ENCODE measurements at places on chromosomes 5 and 9.

- peak; percentile 91 for DNase-seq
These were observed at the start of gene SPTAN1 for GRCh38 chr9:128552153-128552743. Gene SPTAN1 (plus strand): TSS chr9:128552587. CDS start chr9:128566741, 14,154 bp downstream.

DNA sequence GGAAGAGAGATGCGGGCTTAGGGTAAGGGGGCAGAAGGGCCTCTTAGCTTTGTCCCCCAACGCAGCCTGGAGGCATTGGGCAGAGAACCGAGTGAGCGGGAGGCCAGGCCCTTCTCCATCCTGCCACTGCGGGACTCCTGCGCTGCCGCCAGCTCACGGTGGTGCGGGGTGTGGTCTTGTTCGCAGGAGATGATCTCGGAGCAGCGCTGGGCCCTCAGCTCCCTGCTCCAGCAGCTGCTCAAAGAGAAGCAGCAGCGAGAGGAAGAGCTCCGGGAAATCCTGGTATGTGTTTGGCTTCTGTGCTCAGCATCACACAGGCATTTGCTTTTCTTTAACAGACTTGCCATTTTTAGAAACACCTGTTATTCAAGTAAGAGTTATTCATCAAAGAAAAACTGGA, 41.3 kb downstream of the LRSAM1 start:
- DNase-seq = no peak

DNA sequence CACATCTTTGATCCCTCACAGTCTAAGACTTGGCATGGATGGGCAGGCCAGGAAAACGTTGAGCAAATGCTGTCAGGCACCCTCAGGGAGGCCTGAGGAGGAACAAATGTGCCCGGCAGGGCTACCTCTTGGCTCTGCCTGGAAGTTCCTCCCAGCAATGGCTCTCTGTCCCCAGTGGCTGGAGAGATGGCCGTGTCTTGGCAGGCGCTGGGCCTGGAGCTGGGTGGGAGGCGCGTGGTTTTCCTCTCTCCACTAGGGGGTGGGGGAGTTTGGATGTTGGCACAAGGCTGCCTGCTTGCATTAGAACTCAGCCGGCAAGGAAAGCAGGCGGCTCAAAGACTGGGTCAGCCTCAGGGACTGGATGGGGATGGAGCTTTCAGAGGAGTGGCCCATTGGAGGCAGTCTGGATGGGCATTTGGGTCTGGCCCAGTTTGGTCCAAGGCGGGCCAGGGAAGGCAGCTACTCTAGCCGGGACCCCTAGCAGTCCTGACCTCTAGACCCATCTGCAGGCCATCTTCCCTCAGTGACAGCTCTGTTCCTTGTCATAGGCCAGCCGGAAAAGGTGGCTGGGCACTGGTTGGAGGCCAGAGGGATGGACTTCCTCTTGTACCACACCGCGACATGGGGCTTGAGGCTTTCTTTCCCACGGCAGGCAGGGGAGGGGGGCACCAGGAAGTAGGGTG, 68.2 kb upstream of the STC2 start:
- DNase-seq = no peak

DNA sequence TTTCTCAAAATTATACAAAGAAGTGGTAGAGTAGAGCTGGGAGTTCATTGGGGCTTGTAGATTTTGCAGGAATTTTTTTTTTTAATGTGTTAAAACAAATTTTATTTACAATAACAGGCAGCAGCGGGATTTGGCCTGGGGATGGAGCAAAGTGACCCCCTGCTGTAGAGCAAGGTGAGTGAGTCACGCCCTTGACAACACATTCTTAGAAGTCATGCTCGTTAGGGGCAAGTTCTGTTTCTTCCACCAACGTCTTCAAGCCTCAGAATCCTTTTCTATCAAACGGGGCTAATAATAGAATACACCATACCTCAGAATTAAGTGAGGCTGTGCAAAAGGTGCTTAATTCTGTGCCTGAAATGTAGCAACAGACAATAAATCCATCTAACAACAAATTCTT, 1.1 kb upstream of the ANKDD1B start:
- no peak for DNase-seq

- no peak for DNase-seq
These were observed 174.3 kb downstream of the EFNA5 start for GRCh38 chr5:107496466-107496865.

GRCh38 chr9:38047301-38048251, 21.5 kb downstream of the SHB start:
- DNase-seq = no peak

DNA sequence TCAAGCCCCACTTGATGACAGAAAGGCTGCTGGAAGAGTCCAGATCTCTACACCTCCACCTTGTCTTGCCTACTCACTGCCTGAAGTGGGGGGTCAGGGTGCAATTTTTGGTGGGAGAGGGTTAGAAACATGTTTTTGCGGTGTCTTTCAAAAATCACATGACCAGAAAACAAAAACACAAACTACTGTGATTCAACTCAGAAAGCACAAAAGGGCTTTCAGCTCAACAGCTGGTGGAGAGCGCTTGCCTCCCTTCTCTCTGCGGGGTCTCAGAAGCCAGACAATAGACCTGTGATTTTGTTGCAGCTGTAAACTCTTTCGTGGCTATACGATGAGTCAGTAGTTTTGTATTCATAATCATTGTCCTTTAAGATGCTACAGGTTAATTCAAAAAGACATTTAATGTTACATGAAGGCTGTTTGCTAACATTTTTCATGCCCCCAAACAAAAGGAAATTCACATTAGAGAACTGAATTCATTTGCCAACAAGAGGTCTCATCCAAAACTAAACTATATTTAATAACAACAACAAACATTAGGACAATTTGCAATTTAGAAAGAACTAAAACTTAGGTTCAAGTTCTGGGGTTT, 172.6 kb upstream of the RAI14 start:
- no peak for DNase-seq

- no peak for DNase-seq
These were observed 3.6 kb downstream of the HNRNPAB start for GRCh38 chr5:178207917-178208280.

DNA sequence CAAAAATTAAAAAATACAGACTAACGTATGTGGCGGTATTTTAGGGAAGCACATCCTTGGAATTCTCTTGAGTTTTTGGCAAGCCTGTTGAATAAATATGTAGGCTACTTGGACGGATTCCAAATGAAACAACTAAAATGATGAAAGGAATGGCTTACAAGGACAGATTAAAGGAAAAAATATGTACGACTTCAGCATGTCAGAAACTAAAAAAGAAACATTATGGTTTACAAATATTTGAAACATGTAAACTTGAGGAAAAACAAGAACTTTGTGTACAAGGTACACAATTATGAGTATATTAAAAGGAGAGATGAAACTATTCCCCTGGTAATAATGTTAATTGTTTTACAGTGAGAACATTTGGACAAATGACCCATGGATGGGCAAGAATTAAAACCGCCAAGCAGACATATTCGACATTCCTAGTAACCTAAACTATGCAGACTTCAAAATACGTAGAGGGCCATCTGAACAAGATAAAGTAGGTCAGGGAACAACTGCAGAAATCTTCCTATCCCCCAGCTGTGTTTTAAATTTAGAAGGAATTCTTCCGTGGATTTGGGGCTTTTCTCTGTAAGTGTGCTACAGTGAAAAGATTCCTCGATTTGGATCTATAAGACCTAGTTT, 12.5 kb downstream of the EDIL3 start:
- DNase-seq = no peak

GRCh38 chr9:113548221-113549041, 84.9 kb downstream of the RGS3 start:
- DNase-seq = no peak

DNA sequence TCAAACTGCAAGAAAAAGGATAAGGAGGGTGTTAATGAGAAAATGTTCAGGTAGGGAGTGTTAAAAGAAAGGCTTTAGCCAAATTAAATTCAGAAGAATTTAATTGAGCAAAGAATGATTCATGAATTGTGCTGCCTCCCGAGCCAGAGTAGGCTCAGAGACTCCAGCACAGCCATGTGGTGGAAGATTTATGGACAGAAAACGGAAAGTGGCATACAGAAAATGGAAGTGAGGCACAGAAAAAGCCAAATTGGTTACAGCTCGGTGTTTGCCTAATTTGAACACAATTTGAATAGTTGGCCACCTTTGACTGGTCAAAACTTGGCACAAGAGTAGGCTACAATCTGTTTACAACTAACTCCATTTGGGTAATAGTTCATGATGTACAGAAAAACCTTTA, 9.6 kb upstream of the SLC30A5 start:
- DNase-seq = no peak

GRCh38 chr5:172050080-172050479, 43.6 kb upstream of the FBXW11 start:
- DNase-seq = no peak

GRCh38 chr5:88545338-88545737, 276.7 kb upstream of the TMEM161B start:
- DNase-seq = no peak

DNA sequence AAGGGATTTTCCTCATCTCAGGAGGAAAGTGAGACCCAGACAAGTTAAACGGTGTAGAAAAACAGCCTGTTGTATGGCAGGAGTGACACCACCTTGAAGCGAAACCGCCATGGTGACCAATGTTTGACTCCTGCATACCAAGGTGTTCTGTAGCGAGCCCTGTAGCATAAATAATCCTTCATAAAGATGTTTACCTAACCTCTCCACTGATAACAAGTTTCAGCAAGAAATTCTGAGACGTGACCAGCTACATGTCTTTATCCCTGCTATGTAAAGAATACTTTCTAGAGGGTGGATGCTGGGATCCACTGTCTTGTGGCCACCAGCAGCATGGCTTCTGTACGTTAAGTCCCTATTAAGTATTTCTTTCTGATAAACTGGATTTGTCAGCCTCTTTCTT, 148.1 kb downstream of the MPDZ start:
- DNase-seq = no peak

- no peak for DNase-seq
These were observed 142.7 kb downstream of the CACNA1B start for GRCh38 chr9:138020120-138020794.

- no peak for DNase-seq
These were observed 845.2 kb upstream of the CDH18 start for GRCh38 chr5:20833081-20833627.

- DNase-seq = no peak
These were observed 216.2 kb upstream of the S1PR3 start for GRCh38 chr9:88775037-88775471.

GRCh38 chr9:27362447-27363210, 65.7 kb upstream of the EQTN start:
- DNase-seq = no peak

DNA sequence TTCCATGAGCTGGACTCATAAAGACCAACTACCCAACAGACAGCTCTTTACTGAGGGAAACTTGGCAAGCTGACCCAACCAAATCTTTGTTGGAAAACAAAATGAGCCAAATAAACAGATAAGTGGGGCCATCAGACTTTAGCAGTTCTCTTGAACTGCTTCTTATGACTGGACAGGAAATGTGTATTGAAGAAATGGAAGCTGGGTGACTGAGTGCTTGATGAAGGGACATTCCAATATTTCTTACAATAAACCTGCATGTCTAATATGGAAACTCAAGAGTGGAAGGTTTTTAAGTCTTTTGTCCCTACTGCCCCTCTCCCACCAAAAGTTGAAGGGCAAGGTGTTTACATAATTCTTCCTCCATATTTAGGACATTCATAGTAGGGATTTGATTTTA, 218.8 kb upstream of the NR4A3 start:
- DNase-seq = no peak

- DNase-seq = no peak
These were observed 529.7 kb upstream of the ZNF608 start for GRCh38 chr5:125276096-125276495.

GRCh38 chr5:160271836-160272235, 40.5 kb downstream of the CCNJL start:
- no peak for DNase-seq

DNA sequence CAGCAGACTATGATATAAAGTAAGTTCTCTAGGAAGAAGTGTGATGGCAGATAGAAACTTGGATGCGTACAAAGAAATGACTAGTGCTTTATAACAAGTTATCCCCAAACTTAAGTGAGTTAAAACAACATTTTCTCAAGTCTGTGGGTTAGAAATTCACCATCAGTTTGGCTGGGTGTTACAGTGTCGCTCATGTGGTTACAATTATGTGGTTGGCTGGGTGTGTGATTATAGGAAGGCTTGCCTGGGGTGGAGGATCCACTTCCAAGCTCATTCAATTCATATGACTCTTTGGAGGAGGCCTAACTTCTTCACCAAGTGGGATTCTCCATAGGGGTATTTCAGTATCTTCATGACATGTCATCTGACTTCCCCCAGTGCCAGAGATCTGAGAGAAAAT, 10.3 kb upstream of the C9orf40 start:
- no peak for DNase-seq

DNA sequence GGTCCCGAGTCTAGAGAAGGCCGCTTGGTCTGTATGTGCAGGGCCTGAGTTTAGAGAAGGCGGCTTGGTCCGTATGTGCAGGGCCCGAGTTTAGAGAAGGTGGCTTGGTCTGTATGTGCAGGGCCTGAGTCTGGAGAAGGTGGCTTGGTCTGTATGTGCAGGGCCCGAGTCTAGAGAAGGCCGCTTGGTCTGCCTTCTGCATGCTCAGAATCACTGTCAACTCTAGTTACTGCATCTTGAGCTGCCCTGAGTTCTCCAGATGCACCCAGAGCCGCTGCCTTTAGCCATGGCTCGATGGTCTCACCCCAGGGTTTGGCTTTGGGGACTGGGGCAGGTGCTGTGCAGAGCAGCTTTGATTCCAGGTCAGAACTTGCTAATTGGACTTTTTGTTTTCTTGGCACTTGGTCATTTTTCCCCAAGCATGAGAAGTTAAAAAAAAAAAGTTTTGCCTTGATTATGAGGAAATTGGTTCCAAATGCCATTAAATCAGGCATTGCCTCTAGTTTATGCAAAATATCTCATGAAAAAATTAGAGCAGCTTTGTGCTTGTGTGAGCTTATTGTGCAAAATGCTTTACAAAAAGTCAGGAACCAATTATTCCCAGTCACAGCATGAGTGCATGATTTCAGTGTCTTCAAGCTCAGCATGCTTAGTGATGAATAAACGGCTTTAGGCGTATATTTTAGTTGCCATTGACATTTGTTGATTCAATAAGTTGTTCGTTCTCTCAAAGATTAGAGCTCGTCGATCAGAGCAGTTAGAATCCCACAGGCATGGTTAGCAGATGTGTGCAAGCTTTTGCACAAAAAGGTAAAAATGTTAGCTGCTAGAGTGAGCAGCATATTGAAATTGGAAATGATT, 25.4 kb upstream of the EXOC3 start:
- DNase-seq = no peak

GRCh38 chr5:35294976-35295375, 64.7 kb upstream of the PRLR start:
- DNase-seq = no peak

Measured in activated T-helper 1 cell treated with anti-CD3 and anti-CD28 coated beads, Interleukin-2, amount 50 U/mL, for 16 hours (primary cell).